CD4-positive, alpha-beta T cell treated with Interleukin-15 for 1 hour (primary cell): ENCODE measurements at places on chromosomes 3 and 15.

DNA sequence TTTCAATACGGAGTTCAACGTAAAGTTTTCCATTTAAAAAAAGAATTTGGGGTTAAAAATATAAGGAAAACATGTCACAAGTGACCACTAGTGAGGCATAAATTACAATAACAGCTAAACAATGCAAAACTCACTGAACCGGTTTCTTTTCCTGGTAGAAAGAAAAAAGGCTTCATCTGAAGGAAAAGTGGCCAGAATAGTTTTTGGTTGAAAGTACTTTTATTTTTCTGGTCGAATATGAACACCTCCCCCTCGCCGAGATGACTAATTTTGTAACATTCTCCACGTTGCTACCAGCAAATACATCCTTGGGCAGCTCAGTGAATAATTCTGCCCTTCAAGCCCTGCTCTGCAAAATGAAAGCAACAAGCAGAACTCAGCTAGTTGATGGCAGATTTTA is 3.9 kb upstream of the SRGAP3 start:
- no peak for DNase-seq

GRCh38 chr15:68258692-68259091 is 18.9 kb upstream of the FEM1B start:
- no peak for DNase-seq

GRCh38 chr3:108110934-108111333 is 20.1 kb upstream of the CD47 start:
- DNase-seq, result no peak

GRCh38 chr3:32009957-32010356 is 28.4 kb downstream of the ZNF860 start:
- no peak for DNase-seq
